ENCODE measurements at places on chromosomes 4 and X. TPM values are rescaled to one million over a fixed set of nuclear protein-coding genes. Genes with fewer than 3 reads are reported as not detected.
A peak's percentile ranks its signal among the peaks of the same experiment; 100 is the strongest.

DNA sequence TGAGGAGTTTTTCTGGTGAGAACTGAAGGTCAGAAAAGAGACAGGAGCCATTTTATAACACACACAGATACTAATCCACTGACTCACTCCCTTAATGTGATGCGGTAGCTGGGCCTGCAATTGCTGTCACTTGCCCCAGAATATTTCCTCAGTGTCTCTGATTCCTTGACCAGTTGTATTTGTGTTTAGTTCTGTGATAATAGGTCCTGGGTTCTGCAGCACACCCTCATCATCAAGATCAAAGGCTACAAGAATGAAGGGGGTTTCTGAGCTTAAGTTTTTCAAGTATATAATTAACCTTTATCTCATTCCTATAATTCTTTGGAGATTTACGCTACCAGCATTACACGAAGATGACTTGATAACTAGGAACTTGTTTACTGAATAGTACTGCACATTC lies 576.5 kb upstream of the CPXCR1 start:
- no peak for DNase-seq

The ZNF674 gene
- 0.22 TPM for polyA plus RNA-seq

DNA sequence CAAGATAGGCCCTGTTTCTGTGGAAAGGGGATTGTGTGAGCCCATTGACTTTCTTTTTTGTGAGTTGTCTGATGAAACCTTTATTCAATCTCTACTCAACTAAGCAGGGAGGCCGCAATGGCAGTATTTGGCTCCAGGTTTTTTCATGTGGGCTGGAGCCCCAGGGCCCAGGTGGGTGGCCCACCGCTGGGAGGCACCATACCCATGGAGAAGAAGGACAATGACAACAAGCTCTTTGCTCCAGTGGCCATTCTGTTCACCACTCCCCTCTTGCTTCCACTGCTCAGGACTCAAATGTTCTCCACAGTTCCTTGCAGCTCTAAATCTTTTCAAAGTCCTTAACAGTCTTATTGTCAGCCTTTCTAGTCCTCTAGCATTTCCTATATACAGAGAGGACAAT lies 54.1 kb downstream of the HOPX start:
- peak; percentile 17 for DNase-seq

The LPAR4 gene
- polyA plus RNA-seq: not detected

- no peak for DNase-seq
Measured at GRCh38 chrX:3280706-3281105, 65.7 kb downstream of the MXRA5 start.

DNA sequence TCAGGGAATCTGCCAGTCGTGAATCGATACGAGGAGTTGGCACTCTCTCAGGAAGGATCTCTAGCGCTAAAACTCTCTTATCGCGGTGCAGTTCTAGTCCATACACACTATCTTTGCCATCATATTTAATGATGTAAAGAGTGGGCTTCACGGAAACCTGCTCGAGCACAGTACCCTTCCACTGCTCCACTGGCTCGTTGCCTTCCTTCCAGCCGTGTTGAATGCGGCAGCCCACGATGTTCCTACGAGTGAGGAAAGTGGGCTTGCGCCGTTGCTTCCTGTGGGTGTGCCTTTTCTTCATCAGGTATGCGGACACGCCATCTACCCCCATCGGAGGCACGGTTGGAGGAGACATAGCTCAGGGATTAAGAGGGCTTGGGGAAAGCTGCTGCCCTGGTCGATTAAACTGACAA lies 661 bp downstream of the SPIN4 start:
- peak; percentile 19 for DNase-seq

The EXOC1L gene
- not detected for polyA plus RNA-seq

The TEX11 gene
- not detected for polyA plus RNA-seq

DNA sequence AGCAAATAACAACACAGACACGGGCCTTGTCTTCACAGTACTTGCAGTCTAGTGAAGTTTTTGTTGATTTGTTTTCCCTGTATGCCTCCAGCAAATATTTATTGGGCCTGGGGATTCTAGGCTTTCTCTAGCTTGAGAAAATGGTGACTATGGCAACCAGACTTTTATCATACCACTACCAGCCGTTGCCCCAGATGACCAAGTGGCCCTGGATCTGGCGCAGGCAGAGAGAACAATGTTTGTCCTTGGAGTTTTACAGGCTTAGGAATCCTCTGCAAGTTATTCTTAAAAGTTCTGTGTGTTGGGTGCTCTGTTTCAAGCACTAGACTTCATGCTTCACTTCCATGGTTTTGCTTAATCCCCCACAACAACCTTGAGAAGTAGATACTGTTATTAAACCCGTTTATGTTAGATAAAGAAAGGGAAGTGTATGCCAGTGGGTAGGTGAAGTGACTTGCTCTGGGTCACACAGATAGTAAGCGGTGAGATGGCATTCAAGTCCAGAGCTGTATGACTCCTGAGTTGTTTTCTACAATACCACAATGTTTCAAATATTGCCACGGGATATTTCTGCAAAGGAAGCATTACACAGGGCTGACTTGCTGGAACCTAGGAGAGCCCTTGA lies 94.6 kb downstream of the AKAP4 start:
- no peak for DNase-seq

The PLK4 gene
- polyA plus RNA-seq: 1.5 TPM

- no peak for DNase-seq
Measured at GRCh38 chrX:112851806-112852205, 11.2 kb upstream of the AMOT start.

The CPE gene
- polyA plus RNA-seq: not detected

DNA sequence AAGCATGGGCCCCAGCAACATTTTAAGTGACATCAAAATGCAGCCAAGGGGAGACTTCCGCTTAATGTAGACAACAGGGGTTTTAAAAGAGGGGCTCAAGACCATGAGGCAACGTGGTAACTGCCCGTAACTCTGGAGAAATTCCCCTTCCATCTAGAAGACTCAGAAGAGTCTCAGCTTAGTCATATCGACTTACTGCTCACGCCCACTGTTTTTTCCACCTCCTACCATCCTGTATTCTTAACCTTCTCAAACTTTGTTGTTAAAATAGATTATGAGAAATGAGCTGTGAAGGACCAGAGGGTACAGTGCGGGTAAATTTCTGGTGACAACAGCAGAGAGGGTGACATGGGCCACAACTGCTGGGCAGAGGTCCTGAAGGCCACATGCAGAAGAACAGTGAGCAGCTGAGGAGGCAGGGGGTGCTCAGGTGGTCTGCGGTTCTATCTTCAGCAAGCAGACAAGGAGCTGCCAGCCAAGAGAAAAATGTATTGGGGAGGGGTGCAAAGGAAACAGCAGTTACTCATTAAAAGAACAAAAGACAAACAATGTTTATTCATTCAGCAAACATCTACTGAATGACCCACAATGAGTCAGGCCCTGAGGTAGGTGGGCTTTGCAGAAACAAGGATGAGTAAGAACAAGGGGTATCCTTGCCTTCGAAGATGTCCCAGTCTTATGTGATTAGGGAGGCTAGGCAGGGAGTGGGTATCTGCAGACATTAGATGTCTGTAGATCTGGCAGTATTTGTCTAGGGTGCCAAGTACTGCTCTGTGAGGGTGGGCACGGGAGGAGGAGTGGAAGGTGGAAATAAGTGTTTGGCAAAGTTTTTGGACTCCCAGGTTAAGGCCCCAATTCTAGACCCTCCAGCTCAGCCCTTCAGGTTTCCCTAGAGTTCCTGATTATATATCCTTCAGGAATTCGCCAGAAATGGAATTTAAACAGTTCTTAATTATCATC lies 175.3 kb downstream of the TSPAN5 start:
- no peak for DNase-seq

GRCh38 chrX:38225093-38225492 lies 4.4 kb upstream of the SRPX start:
- DNase-seq: no peak

DNA sequence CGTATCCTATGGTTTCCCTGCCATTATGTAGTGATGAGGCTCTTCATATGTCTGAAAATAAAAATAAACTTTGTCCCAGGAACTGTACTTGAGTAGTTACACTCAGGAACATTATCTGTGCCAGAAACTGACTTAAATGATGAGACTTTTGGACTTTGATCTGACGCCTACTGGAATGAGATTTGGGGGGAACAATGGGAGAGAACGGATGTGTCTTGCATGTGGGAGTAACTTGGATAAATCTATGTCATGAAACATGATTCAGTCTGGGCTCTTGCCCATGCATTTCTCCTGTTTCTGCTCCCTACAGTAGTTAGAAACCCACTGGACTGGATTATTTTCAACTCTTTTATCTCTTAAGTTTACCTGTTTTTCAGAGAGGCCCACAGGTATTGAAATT lies 2351.4 kb downstream of the PCDH7 start:
- no peak for DNase-seq

DNA sequence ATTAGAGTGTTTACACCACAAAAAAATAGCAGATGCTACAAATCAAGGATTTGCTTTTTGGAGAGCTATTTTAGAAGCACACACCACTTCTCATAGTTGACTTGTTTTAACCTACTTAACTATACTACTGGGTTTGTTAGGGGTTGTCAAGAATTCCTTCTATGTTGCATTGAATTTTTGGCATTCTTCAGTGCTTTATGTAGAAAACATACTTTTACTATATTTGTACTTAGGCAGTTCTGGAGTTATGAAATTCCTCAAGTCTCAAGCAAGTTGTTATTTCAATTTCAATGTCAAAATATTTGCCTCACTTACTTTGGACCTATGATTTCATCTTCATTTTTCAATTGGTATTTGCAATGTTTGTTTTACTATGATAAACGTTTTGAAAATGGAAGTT lies 449.6 kb downstream of the GLUD2 start:
- no peak for DNase-seq

GRCh38 chr4:128658214-128658631 lies 151.3 kb upstream of the JADE1 start:
- DNase-seq: no peak

GRCh38 chrX:136867096-136867491 lies 13.4 kb downstream of the RBMX start:
- DNase-seq: no peak

DNA sequence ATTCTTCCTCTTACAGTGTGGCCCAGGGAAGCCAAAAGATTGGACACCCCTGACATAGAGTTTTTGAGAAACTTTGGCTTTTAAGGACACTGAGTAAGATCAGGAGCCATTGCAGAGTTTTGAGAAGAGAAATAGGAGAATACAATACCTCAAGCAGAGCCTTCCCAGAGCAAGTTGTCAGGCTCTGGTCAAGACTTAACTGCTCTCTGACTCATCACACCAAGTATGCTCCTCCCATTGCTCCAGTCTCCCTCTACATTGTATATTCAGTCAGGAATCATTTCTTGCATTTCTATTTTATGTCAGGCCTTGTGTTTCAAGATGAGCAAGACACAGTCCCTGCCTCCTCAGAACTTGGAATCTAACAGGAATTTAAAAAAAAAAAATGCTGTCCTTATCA lies 176.4 kb upstream of the FMR1 start:
- no peak for DNase-seq

- DNase-seq: no peak
Measured at GRCh38 chr4:60506061-60506460, 694.1 kb upstream of the ADGRL3 start.

DNA sequence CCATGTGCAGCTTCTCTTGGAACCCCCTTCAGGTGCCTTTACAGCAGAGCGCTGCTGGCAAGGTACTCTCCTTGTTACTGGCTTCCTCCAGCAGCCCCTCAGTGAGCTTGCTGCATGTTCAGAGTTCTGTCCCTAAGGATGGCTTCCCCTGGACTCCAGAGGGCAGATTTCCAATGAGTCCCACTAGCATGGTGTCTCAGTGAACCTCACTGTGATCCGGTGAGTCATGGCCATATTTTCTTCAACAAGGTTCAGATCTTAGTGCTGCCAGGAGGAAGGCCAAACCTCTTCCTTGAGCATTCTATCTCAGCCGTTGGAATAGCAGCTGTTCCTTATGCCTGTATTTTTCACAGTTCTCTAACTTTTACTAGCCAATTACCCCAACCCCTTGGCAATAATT lies 98.8 kb downstream of the CASK start:
- no peak for DNase-seq

GRCh38 chrX:17425136-17425535 lies 50.1 kb downstream of the NHS start:
- no peak for DNase-seq

The GPR173 gene
- not detected for polyA plus RNA-seq

- DNase-seq: no peak
Measured at GRCh38 chr4:121243485-121243884, 79.4 kb upstream of the TNIP3 start.

DNA sequence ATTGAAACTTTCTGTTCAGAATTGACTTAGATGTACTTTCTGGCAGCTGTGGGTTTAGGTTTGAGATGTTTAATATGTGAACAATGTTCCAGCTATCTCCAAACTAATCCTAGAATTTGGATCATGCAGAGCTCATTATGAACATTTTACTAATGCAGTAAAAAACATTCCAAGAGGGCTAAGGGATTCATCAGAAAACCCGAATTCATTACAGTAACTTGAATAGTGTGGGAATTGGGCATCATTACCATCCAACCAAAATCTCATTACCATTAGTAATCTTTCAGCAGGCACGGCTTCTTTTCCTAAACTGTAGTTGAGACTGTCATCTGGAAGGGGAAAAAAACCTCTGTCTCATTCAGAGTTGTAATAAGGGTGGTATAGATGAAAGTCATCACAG lies 91.0 kb downstream of the LIMCH1 start:
- DNase-seq: no peak

The PASD1 gene
- polyA plus RNA-seq: not detected

GRCh38 chr4:124386163-124386562 lies 326.4 kb downstream of the ANKRD50 start:
- DNase-seq: no peak

The GRIA3 gene
- polyA plus RNA-seq: not detected

The RIBC1 gene
- polyA plus RNA-seq: 0.47 TPM

DNA sequence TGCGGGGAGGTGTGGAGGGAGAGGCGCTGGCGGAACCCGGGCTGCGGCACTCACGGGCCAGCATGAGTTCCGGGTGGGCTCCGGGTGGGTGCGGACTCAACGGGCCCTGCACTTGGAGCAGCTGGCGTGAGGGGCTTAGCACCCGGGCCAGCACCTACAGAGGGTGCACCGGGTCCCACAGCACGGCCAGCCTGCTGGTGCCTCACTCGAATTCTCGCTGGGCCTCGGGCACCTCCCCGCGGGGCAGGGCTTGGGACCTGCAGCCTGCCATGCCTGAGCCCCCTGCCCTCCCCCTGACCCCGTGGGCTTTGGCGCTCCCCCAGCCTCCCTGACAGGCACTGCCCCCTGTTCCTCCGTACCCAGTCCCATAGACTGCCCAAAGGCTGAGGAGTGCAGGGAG lies 10.8 kb upstream of the CAMK2D start:
- no peak for DNase-seq

GRCh38 chr4:146255874-146256273 lies 41.5 kb downstream of the REELD1 start:
- no peak for DNase-seq
